ENCODE measurements at places on chromosomes 1 and 21. TPM values are rescaled to one million over a fixed set of nuclear protein-coding genes. Genes with fewer than 3 reads are reported as not detected.

The ST6GALNAC5 gene
- 9.6 TPM for total RNA-seq

The TBX15 gene
- 0.98 TPM for total RNA-seq

The PTGFR gene
- 4.4 TPM for total RNA-seq

- H3K27me3 ChIP-seq, result no peaks in the 10 kb centered on the region
- no peaks in the 10 kb centered on the region for H3K4me1 ChIP-seq
Measured at GRCh38 chr1:153194331-153195050, 8.7 kb upstream of the LELP1 start.

DNA sequence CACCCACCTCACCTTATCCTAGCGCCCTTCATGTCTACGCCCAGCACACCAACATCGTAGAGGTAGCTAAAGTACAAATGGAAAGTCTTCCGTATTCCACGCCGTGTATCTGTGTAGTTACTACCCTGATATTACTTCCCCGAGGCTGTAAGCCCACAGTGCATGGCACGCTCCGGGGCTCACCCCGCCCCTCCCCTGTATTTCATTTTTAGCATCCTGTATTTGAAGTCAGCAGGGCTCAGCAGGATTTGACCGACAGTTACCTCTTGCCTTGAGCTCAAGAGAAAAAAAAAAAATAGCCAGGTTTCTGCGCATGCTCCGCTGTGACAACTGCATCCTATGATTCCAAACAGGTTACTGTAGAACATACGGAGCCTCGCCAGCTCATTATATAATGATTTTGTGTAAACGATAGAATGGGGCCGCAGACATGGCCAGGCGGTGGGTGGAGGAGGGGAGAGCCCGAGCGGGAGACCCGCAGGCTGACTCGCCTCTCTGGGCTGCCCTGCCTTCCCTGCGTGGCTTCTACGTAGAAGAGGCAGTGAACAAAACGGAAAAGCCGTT, 1.3 kb downstream of the ABCG1 start:
- no peaks in the 10 kb centered on the region for H3K36me3 ChIP-seq
- DNase-seq, result no peak
- peak overlapping the region; percentile 67 for H3K27ac ChIP-seq
- peak overlapping the region; percentile 53 for H3K4me3 ChIP-seq
- H3K27me3 ChIP-seq, result no peaks in the 10 kb centered on the region

DNA sequence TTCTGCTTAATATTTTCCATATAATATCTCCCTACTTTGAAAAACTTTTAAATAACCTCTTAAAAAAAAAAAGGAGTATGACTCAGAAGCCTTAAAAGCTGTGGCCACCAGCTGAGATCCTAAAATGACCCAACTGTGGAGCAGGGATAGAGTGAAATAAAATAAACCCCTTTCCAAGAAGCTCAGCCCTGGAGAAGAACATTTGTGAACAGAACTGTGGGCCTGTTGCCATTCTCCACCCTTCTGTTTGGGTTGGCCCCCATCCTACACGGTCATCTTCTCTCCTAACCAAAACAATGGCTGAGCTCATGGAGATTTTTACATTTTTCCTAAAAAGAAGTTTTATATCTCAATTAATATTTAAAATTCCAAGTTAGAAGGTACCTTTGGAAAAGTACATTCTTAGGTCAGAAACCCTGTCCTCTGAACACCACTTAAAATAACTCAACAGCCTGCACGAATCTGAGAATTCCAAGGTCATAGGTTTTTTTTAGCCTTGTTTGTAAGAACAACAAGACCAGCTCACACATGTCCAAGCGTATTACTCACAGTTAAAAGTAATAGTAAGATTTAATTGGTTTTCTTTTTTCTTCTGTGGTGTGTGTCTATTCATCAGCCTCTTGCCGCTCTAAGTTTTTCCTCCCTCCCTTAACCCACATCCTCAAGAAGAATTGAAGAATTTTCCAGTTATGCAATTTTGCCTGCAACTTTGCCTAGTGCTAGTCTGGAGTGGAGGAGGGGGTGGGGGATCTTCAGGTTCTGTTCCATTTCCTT, 107.7 kb upstream of the ERRFI1 start:
- no peaks in the 10 kb centered on the region for H3K36me3 ChIP-seq
- no peak for DNase-seq
- peak overlapping the region; percentile 87 for H3K27ac ChIP-seq
- peaks cover 37% of the 10 kb centered on the region for H3K4me1 ChIP-seq

GRCh38 chr1:235586992-235587391, 62.6 kb downstream of the GNG4 start:
- no peaks in the 10 kb centered on the region for H3K36me3 ChIP-seq
- no peak for DNase-seq
- H3K27me3 ChIP-seq, result no peaks in the 10 kb centered on the region
- H3K27ac ChIP-seq, result no peak overlapping the region

DNA sequence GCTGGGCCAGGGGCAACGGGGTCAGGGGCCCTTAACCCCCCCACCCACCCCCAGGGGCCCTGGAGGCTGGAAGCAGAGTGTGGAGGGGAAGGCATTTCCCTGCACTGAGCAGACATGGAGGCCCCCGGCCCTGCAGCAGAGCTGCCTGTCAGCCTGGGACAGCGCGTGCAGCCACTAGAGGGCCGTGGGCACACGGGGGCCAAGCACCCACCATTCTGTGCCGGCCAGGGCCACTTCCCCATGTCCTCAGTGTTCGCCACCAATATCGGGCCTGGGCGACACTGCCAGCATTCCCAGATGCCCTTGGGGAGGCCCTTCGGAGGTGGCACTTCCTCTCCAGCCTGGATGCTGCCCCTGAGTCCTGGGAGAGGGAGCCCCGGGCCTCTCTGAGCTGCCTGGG, 23.2 kb upstream of the ARHGEF16 start:
- H3K4me3 ChIP-seq, result no peak overlapping the region
- no peaks in the 10 kb centered on the region for H3K27me3 ChIP-seq
- no peaks in the 10 kb centered on the region for H3K36me3 ChIP-seq
- no peaks in the 10 kb centered on the region for H3K4me1 ChIP-seq
- H3K27ac ChIP-seq, result no peak overlapping the region

DNA sequence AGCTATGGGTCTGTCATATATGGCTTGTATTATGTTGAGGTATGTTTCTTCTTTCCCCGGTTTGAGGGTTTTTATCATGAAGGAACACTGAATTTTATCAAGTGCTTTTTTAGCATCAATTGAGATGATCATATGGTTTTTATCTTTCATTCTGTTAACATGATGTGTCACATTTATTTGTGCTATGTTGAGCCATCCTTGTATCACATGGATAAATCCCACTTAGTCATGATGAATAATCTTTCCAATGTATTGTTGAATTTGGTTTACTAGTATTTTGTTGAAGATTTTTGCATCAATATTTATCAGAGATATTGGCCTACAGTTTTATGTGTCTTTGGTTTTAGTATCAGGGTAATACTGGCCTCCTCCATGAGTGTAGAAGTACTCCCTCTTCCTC, 61.7 kb downstream of the GPR137B start:
- H3K4me1 ChIP-seq, result no peaks in the 10 kb centered on the region
- no peak for DNase-seq
- H3K36me3 ChIP-seq, result peaks cover 29% of the 10 kb centered on the region
- H3K27me3 ChIP-seq, result no peaks in the 10 kb centered on the region
- no peak overlapping the region for H3K4me3 ChIP-seq
- no peak overlapping the region for H3K27ac ChIP-seq

- peaks cover 19% of the 10 kb centered on the region for H3K4me1 ChIP-seq
- no peak for DNase-seq
- H3K27me3 ChIP-seq, result no peaks in the 10 kb centered on the region
- H3K36me3 ChIP-seq, result no peaks in the 10 kb centered on the region
- H3K27ac ChIP-seq, result peak overlapping the region; percentile 57
Measured at GRCh38 chr1:150320667-150320978, 710 bp upstream of the PRPF3 start.

DNA sequence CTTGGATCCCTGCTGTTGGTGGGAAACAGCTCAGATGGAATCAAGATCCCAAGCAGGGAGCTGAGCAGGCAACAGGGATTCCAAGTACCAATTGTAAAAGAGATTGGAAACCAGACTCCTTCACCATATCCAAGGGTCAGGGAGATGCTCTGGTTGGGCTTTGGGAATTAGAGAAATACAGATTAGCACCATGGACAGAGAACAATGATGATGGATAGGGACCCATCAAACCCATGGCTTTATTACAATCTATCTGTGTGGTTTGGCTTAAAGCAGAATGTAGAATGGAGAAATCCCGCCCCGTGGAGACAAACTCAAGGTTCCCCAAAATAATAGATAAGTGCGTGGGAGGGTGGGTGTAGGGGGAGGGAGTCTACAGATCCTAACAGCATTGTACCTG, 120.7 kb upstream of the CSF3R start:
- H3K27me3 ChIP-seq, result no peaks in the 10 kb centered on the region
- H3K36me3 ChIP-seq, result no peaks in the 10 kb centered on the region
- no peak for DNase-seq
- H3K4me3 ChIP-seq, result no peak overlapping the region

DNA sequence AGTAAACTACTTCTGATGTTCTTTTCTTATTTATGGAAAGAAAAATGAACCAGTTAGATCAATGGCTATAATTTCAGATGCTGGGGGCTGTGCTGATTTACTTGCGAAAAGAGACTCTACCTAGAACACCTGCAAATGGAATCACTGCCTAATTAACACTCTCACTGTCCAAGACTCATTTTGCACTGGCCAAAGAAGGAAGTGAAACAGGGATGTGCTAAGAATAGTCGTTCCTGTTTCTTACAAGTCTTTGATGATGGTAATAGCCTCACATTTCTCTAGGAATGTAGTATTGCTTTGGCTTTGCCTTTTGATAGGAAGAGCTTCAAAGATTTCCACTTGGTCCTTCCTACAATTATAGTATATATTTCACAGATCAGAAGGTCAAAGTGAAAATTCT, 12.7 kb upstream of the TSNAX start:
- DNase-seq, result no peak
- no peaks in the 10 kb centered on the region for H3K36me3 ChIP-seq
- no peak overlapping the region for H3K27ac ChIP-seq
- no peaks in the 10 kb centered on the region for H3K27me3 ChIP-seq

GRCh38 chr1:8874230-8875201, 4.0 kb downstream of the ENO1 start:
- peak overlapping the region; percentile 98 for H3K27ac ChIP-seq
- no peaks in the 10 kb centered on the region for H3K27me3 ChIP-seq
- no peaks in the 10 kb centered on the region for H3K36me3 ChIP-seq
- H3K4me3 ChIP-seq, result no peak overlapping the region
- DNase-seq, result no peak

DNA sequence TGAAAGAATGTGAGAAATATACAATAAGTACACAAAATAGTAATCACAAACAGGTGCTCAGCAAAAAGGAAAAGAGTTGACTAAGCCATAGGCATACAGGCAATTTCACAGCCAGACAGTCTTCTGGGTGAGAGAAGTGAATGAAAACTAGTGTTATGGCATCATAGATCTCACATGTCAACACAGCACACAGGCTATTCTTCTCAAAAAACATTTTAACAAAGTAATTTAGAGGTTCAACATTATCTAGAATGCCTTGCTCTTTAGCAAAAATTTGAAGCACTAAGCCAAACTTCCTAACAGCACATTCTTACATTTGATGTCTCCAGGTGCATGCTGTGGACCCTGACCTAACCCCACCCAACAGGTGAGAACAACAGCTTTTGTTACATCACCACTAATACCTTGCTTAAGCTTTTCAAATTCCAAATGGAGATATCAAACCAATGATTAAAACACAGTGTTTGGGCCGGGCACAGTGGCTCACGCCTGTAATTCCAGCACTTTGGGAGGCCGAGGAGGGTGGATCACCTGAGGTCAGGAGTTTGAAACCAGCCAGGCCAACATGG, 30.5 kb downstream of the OTUD7B start:
- DNase-seq, result no peak
- H3K36me3 ChIP-seq, result no peaks in the 10 kb centered on the region
- peaks cover 12% of the 10 kb centered on the region for H3K4me1 ChIP-seq
- H3K27me3 ChIP-seq, result no peaks in the 10 kb centered on the region
- H3K4me3 ChIP-seq, result no peak overlapping the region

DNA sequence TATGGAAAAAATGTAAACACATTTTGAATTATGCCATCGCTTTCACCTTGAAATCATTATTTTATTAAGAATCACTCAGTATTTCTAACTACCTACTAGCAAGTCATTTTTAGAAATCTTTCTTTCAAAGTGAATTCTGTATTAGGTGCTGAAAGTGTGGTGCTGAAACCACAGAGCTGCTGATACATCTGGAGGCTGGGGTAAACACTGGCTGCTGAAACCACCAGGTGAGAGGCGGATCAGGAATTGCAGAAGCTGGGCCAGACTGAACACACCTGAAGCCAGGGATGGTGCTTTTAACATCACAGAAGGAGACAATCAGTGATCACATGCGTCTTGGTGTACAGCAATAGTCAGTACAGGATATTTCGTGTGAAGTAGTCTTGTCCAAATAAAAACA, 42.2 kb upstream of the KCNE1 start:
- no peaks in the 10 kb centered on the region for H3K36me3 ChIP-seq
- no peak for DNase-seq
- H3K27me3 ChIP-seq, result no peaks in the 10 kb centered on the region
- H3K4me3 ChIP-seq, result no peak overlapping the region

DNA sequence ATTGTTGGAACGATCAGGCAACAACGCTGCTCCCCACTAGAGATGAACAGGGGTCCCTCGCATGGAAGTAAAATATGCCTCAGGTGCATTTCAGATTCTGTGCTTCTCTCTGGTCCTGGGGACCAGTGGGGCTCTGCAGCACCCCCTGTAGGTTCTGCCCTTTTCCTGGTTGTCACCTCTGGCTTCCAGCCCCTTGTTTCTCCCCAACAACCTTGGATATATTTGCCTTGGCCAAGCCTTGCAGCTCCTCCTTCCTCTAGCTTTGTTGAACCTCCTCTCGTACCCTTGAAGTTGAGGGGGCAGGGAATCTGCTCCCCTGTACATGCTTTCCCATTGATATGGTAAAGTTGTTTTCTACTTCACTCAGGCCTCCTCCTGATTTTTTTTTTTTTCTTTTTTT, 5.4 kb upstream of the RGSL1 start:
- no peaks in the 10 kb centered on the region for H3K4me1 ChIP-seq
- H3K27ac ChIP-seq, result no peak overlapping the region
- no peaks in the 10 kb centered on the region for H3K36me3 ChIP-seq
- DNase-seq, result no peak
- no peak overlapping the region for H3K4me3 ChIP-seq

GRCh38 chr1:234658138-234658537, 48.2 kb upstream of the IRF2BP2 start:
- H3K4me3 ChIP-seq, result no peak overlapping the region
- peaks cover 18% of the 10 kb centered on the region for H3K4me1 ChIP-seq
- no peak for DNase-seq
- H3K36me3 ChIP-seq, result no peaks in the 10 kb centered on the region
